Pancreas (tissue), 10 donors: ENCODE measurements at places on chromosomes 13 and 19.

GRCh38 chr19:56966225-56966696 is 125.7 kb upstream of the PEG3 start:
- no peaks in the 10 kb centered on the region for H3K4me1 ChIP-seq
- H3K27ac ChIP-seq, result no peak overlapping the region
- no peaks in the 10 kb centered on the region for H3K36me3 ChIP-seq
- H3K4me3 ChIP-seq, result no peak overlapping the region
- DNase-seq, result no peak

- H3K36me3 ChIP-seq, result no peaks in the 10 kb centered on the region
- no peaks in the 10 kb centered on the region for H3K4me1 ChIP-seq
- H3K27ac ChIP-seq, result no peak overlapping the region
- H3K4me3 ChIP-seq, result no peak overlapping the region
Observed at GRCh38 chr13:107254392-107254791, 686.5 kb upstream of the ARGLU1 start.

GRCh38 chr19:16359964-16360363 is 35.3 kb downstream of the KLF2 start:
- H3K27me3 ChIP-seq, result no peaks in the 10 kb centered on the region
- H3K36me3 ChIP-seq, result no peaks in the 10 kb centered on the region
- DNase-seq, result no peak
- peaks cover 18% of the 10 kb centered on the region for H3K4me1 ChIP-seq
- no peak overlapping the region for H3K27ac ChIP-seq

- no peaks in the 10 kb centered on the region for H3K36me3 ChIP-seq
- H3K4me1 ChIP-seq, result no peaks in the 10 kb centered on the region
- no peaks in the 10 kb centered on the region for H3K27me3 ChIP-seq
- no peak overlapping the region for H3K4me3 ChIP-seq
- H3K27ac ChIP-seq, result no peak overlapping the region
Observed at GRCh38 chr19:50690439-50690838, 29.2 kb downstream of the SHANK1 start.

GRCh38 chr13:78305171-78305570 is 298.2 kb downstream of the POU4F1 start:
- no peak overlapping the region for H3K4me3 ChIP-seq
- no peak overlapping the region for H3K27ac ChIP-seq
- DNase-seq, result no peak
- no peaks in the 10 kb centered on the region for H3K36me3 ChIP-seq
- no peaks in the 10 kb centered on the region for H3K4me1 ChIP-seq
- no peaks in the 10 kb centered on the region for H3K27me3 ChIP-seq

DNA sequence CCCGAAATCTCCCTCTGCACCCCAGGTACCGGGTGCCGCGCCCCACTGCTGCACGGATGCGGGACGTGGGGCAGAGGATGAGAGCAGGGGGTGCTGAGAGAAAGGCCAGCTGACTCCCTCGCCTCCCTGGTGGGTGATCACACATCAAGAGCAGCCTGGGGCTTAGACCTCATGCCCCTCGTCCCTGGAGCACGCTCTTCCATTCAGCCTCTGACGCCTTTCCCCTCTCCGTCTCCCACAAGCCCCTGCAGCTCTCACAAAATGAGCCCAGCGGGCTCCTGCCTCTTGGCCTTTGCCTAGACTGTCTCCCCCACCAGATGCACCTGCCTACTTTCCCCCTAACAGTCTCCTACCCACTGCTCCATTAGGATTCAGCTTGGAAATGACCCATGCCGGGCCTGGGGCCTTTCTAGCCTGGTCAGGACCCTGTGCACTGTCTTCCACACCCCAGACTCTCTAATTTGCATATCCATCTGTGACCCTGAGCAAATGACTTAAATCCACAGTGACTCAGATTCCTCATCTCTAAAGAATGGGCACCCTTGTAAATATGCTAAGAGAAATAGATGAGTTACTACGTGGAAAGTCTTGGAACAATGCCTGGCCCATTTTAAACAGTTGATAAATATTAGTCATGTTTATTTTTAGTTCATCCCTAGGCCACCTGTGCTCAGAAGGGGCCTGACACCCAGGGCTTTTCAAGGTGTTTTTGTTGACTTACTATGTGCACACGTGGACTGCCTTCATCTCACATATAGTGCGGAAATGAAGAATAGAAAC is 582 bp upstream of the PTPRH start:
- H3K4me1 ChIP-seq, result peaks cover 23% of the 10 kb centered on the region
- H3K4me3 ChIP-seq, result no peak overlapping the region
- peak; percentile 63 for DNase-seq
- H3K27me3 ChIP-seq, result no peaks in the 10 kb centered on the region
- H3K27ac ChIP-seq, result peak overlapping the region; percentile 76
- H3K36me3 ChIP-seq, result no peaks in the 10 kb centered on the region

DNA sequence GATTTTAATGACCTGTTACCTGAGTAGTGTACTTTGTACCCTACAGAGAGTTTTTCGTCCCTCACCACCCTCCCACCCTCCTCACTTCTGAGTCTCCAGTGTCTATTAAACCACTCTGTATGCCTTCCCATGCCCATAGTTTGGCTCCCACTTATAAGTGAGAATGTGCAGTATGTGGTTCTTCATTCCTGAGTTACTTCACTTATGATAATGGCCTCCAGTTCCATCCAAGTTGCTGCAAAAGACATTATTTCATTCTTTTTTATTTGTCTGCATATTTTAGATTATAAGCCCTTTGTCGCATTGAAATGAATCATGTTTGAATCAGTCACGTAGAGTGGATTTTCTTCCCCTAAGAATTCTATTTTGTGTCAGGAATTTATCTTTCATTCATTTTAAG is 12.2 kb upstream of the HTR2A start:
- no peaks in the 10 kb centered on the region for H3K4me1 ChIP-seq
- H3K27ac ChIP-seq, result no peak overlapping the region
- no peaks in the 10 kb centered on the region for H3K36me3 ChIP-seq
- no peak overlapping the region for H3K4me3 ChIP-seq
- H3K27me3 ChIP-seq, result no peaks in the 10 kb centered on the region

DNA sequence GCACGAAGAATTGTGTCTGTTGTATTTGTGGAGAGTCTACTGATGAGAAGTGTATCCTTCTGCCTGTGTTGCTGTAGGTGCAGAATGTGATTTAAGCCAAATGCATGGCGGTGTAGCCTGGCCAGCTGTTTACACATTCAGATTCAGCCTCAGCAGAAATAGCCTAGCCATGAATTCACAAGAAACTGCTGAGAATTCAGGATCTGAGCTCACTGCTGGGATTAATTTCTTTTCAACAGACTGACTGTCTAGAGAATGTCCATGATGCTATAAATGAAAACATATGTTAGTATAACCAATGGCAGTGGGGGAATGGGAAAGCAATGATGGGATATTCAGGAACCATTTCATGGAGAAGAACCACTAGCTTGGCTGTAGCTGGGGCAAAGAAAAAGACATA is 77.4 kb upstream of the RNF113B start:
- peaks cover 7% of the 10 kb centered on the region for H3K4me1 ChIP-seq
- H3K27ac ChIP-seq, result no peak overlapping the region
- DNase-seq, result no peak
- H3K4me3 ChIP-seq, result no peak overlapping the region
- no peaks in the 10 kb centered on the region for H3K27me3 ChIP-seq
